ENCODE measurements at places on chromosomes 7 and 10.

DNA sequence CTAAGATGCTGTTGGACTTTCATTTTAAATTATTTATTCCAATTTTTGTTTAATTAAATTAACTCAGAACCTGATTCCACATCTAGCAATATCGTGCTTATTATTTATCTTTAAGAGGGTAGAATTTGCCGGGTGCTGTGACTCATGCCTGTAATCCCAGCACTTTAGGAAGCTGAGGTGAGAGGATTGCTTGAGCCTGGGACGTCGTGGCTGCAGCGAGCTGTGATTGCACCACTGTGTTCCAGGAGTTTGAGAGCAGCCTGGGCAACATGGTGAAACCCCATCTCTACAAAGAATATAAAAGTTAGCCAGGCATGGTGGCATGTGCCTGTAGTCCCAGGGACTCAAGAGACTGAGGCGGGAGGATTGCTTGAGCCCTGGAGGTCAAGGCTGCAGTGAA lies 47.8 kb downstream of the ZFAND4 start:
- no peak for DNase-seq

DNA sequence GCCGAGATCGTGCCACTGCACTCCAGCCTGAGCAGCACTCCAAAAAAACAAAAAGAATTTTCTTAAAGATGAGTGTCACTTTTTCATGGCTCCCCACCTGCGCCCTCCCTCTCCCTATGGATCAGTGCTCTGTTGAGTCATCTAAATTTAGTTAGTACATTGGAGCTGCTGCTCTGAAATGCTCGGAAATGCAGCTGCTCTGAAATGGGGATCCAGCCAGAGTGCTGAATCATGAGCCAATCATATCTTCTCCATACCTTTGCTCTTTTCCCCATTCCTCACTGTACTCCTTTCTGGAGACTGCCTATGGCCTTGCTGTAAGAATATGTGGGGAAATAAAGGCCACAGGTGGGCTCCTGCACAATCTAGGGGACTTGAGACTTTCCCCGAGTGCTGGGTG lies 188.8 kb downstream of the ZNF438 start:
- DNase-seq = no peak

- no peak for DNase-seq
These were observed 21.0 kb downstream of the GRB10 start for GRCh38 chr7:50761713-50762112.

- no peak for DNase-seq
These were observed 472.1 kb upstream of the SEMA3A start for GRCh38 chr7:84666651-84667050.

- no peak for DNase-seq
These were observed 156.2 kb downstream of the GRID1 start for GRCh38 chr10:86210416-86210815.

All from stimulated activated CD4-positive, alpha-beta T cell treated with anti-CD3 and anti-CD28 coated beads, Interleukin-12 subunit alpha, Interleukin-12 subunit beta, amount 100 ng/mL, for 48 hours (primary cell).